ENCODE measurements at places on chromosomes 5 and 9. TPM values are rescaled to one million over a fixed set of nuclear protein-coding genes. Genes with fewer than 3 reads are reported as not detected.

Gene FBXW2
- 35.6 TPM for total RNA-seq

Gene NRARP
- not detected for total RNA-seq

Gene FCN2
- not detected for total RNA-seq

Gene PDE4D
- 9.2 TPM for total RNA-seq

Gene WDR55
- 19.2 TPM for total RNA-seq

Gene PTGES
- 2.8 TPM for total RNA-seq

Gene ANXA6
- 633 TPM for total RNA-seq

Gene ZNF454
- under 0.01 TPM for total RNA-seq

Gene PLAA
- total RNA-seq: 24.4 TPM

Gene SLC6A7
- total RNA-seq: not detected

Gene ZBTB34
- total RNA-seq: 3.9 TPM

GRCh38 chr5:123273095-123273494 is 150.1 kb downstream of the CEP120 start:
- DNase-seq: no peak

DNA sequence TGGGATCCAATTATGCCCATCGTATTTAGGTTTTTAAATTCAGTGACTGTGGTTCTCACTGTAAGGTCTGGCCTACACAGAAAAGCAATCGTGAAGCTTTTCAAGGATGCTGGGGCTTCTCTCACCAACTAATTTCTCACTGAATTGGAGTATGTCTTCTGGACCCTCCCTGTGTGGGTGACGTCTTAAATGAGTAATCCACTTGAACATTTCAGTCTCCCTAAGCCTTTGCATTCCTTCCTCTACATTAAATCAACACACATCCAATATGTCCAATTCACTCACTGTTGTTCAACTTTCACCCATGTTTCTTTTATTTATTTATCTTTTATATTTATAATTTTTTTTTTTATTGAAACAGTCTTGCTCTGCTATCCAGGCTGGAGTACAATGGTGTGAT is 12.5 kb upstream of the BTF3 start:
- peak; percentile 76 for DNase-seq

GRCh38 chr9:110738982-110739381 is 70.4 kb downstream of the MUSK start:
- DNase-seq: peak; percentile 32

GRCh38 chr9:83166372-83166771 is 103.4 kb upstream of the RASEF start:
- DNase-seq: no peak

- DNase-seq: no peak
These were observed 21.3 kb upstream of the KCNIP1 start for GRCh38 chr5:170482511-170482910.

DNA sequence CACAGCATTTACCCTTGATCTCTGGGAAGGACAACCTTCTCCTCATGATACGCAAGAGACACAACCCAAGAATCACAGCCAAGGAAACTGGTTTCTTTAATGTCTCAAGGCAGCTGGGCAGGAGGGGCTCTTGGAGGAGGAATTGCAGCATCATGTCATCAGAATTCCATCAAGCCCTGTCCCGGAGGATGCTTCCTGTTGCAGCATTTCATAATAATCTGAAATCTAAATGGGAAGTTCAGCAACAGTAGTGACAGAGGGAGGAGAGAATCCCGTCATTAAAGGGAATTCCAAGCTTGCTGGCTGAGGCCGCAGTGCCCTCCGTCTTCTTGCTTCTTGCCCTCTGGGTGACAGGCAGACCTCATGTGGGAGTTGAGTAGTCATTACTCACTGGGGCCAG is 192.7 kb downstream of the TENT4A start:
- no peak for DNase-seq

DNA sequence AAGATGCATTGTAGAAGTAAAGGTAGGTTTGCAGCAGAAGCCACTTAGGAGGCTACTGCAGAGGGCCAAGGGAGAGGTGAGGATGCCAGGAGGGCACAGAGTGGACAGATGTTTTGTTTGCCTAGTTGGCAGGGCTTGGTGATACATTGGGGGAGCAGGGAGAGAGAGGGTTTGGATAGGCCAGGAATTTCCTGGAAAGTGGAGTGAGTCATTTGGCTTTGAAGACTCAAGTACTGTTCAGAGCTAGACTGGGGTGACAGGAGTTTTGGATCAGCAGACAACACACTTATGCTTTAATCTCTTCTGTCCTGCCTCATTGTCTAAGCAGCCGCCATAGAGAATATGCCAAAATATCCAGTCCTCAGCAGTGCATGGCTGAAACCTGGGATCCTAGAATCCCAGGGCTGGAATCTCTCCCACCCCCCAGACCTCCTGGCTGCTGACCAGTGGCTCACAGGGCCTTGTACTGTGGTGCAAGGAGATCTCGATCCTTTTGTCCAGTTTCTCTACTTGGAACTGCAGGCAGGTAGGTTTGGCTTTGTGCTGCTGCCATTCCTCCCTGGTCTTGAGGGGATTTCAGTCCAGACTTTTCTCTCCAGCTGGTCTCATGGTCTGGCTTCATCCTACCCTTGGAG is 11.0 kb downstream of the TMEM268 start:
- DNase-seq: peak; percentile 84

DNA sequence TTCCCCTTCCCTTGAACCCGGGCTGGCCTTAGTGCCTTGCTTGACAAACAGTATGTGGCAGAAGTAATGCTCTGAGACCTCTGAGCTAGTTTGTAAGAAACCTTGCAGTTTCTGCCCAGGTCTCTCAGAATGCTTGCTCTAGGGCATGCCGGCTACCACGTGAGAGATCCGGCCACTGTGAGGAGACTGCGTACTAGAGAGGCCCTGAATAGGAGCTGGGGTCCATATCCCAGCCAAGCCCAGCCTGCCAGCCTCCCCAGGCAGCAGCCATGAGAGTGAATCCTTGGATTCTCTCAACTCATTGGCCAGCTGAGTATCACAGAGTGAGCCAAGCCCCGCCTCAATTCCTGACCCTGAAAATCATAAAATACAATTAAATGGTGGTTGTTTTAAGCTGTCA is 16.0 kb upstream of the COL15A1 start:
- DNase-seq: no peak

DNA sequence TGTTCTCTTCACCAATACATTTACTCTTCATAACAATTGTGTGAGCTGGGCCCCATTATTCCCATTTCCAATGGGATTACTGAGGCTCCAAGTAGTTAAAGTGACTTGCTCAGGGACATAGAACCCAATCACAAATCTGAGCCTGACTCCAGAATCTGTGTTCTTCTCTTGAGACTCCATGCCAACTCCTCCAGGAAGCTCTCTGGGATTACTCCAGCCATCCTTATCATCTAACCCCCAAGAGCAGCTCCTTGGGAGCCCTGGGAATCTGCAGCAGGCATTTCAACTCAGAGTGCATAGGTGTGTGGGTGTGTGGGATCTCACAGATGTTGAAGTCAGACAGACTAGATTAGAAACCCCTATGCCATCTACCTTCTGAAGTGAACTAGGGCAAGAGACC is 131.4 kb upstream of the BOD1 start:
- DNase-seq: no peak

- DNase-seq: no peak
These were observed 266.8 kb upstream of the NREP start for GRCh38 chr5:112023766-112024165.

DNA sequence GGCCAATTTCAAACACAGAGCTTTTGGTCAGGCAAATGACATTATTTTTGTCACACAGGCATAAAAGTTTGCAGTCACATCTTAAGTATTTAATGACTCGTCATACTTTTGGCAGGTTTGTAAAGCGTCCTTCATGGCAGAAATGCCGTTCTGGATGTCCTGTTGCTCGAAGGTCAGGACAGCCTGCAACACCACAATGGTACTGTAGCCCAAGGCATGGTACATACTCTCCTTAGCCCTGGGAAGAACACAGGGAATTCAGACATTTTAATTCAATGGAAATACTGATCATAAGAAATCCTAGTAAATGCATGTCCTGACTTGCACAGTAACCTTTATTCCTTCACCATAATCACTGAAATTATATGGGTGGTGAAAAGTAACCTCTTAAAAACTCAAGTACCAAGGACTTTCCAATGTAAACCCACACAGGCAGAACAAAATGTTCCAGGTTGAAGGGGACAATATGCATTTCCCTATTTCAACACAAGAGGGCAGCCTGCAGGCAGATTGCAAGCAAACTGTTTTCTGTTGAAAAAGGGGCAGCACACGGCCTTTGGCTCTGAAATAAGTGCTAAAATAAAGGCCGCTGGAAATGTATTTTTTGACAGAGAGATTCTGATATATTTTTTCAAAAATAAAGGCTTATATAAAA is 95.7 kb downstream of the TTC39B start:
- peak; percentile 79 for DNase-seq

- DNase-seq: peak; percentile 26
These were observed 79.5 kb downstream of the MVB12B start for GRCh38 chr9:126406075-126406667.

- peak; percentile 68 for DNase-seq
These were observed 1.6 kb downstream of the URM1 start for GRCh38 chr9:128372784-128373183.

DNA sequence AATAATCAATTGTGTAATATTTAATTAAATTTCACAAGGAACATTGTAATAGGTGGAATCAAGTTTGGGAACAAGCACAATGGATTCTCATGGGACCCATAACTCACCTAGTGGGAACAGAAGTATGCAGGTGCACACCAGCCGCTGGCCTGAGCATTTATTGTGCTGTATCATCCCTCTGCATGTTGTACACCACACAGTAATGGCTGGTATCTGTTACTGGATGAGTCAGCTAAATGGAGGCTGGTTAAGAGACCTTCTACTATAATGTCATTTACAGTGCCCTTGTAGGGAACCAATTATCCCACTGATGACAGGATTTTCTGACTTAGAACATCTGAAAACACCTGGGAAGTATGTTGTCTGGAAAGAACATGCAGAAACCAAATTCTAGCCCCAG is 3.2 kb upstream of the MAP3K1 start:
- DNase-seq: peak; percentile 29

GRCh38 chr5:17891881-17892280 is 257.6 kb downstream of the TAF11L14 start:
- DNase-seq: no peak

GRCh38 chr9:31541721-31542281 is 842.6 kb upstream of the ACO1 start:
- no peak for DNase-seq

- DNase-seq: no peak
These were observed 7.9 kb downstream of the TXN start for GRCh38 chr9:110248361-110248760.
